ENCODE measurements at places on chromosomes 1 and 21.

DNA sequence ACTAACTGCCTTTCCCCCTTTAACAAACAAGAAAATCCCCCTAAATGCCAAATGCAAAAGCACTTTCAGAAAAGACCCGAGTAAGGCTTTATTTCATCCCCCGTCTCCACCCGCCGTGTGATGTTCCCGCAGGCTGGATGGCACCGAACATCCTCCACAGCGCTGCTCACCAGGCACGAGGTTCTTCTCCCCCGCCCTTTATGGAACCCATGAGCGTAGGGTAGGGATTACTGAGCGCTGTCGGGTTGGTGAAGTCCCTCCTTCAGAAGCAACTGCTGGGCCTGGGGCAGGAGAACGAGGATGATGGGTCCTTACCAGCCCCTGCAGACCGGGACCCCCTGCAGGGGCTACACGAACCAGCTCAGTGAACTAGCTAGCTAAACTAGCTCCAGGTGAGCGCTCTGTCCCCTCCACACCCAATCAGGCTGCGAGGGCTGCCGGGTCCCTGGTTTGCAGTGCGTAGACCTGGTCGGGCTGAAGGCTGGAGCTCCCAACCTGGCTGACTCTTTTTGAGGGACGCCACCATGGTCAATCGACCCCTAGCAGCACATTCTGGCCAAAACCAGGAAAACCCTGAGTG is 80.4 kb downstream of the ITPKB start:
- DNase-seq: no peak

- no peak for DNase-seq
Observed at GRCh38 chr21:41317458-41317857, 857 bp downstream of the FAM3B start.

- no peak for DNase-seq
Observed at GRCh38 chr1:156815961-156816422, 656 bp downstream of the SH2D2A start.

DNA sequence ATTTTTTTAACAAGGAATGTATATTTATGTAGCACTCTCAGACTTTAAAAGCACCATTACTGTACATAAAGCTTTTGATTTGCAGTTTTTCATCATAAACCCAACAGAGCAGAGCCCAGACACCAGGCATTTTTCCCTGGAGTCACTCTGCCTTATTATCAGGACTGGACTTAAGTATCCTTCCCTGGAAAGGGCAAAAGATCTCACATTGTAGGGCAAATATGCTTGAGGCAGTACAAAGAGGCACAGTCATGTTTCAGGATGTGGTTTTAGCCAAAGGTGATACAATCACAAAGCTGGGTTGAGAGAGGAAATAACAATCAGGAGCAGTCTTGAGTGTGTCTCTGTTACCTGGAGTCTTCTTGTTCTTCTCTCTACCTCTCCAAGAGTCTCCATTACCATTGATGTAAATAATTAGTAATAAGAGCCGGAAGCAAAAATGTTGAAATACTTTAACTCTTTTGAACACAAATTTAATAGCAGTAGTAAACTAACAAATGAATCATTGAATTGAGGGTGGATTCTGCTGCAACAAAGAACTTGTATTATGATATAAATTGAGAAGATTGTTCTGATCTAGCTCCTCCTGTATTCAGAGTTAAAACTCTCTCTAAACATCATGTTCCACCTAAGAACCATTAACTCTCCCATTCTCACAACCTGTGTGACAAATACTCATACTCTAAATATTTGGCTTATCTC is 160.5 kb downstream of the LTN1 start:
- DNase-seq: no peak

GRCh38 chr1:228217551-228218344 is 9.9 kb downstream of the OBSCN start:
- no peak for DNase-seq

DNA sequence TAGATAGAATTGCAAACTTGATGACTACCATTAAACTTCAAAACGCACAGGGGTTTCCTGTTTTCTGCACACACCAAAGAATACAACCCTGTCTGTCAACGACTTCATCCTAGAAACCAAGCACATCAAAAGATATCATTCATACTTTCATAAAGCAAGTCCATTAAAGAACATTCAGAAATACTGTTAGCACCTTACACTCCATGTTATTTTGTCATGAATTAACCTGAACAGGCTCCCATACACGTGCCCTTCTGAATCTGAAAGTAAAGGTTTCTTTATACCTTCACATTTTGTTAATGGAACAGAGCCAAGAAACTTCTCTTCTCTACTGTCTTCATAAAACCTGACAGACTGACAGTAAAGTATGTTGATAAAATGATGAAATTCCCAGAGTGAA is 46.1 kb downstream of the PUM1 start:
- DNase-seq: no peak

- no peak for DNase-seq
Observed at GRCh38 chr1:77847621-77848080, 40.8 kb upstream of the NEXN start.

GRCh38 chr1:216722821-216723220 is 408 bp downstream of the ESRRG start:
- DNase-seq: no peak

DNA sequence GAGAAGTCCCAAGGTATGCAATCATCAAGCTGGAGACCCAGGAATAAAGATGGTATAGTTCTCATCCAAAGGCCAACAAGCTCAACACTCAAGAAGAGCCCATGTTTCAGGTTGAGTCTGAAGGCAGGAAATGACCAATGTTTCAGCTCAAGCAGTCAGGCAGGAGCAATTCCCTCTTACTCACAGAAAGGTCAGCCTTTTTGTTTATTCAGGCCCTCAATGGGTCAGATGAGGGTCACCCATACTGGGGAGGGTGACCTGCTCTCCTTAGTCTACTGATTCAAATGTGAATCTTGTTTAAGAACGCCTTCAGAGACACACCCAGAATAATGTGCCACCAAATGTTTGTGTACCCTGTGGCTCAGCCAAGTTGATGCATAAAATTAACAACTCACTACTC is 262.4 kb downstream of the USP25 start:
- no peak for DNase-seq

DNA sequence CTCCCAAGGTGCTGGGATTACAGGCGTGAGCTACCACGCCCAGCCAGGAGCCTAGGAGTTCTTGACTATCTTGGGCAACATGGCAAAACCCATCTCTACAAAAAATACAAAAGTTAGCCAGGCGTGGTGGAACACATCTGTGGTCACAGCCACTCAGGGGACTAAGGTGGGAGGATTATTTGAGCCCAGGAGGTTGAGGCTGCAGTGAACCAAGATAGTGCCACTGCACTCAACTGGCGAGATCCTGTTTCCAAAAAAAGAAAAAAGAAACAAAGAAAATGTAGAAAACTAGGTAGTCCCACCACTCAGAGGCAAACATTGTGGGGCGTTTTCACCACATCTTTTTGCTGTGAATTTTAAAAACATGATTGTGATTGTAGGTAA is 141.3 kb downstream of the ZZZ3 start:
- no peak for DNase-seq

DNA sequence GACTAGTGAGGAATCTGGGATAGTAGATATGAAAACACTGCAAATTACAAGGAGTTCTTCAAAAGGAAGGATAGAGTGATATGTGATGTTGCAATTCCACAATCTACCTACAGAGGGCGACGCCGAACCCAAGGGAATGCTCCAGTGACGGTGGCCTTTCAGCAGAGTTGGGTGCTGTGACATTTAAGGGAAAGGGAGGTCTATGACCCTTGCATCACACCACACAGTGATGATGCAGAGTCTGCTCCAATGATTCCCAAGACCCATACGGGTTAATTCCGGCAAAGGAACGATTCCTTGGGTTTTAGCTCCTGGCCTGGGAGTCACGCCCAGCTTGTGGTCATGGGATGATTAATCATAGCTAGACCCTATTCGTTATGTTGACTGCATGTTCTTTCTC is 123.0 kb upstream of the IGSF21 start:
- DNase-seq: no peak

GRCh38 chr1:15195420-15196052 is 42.0 kb downstream of the TMEM51 start:
- no peak for DNase-seq

- DNase-seq: no peak
Observed at GRCh38 chr1:228018961-228019721, 12.3 kb downstream of the WNT3A start.

DNA sequence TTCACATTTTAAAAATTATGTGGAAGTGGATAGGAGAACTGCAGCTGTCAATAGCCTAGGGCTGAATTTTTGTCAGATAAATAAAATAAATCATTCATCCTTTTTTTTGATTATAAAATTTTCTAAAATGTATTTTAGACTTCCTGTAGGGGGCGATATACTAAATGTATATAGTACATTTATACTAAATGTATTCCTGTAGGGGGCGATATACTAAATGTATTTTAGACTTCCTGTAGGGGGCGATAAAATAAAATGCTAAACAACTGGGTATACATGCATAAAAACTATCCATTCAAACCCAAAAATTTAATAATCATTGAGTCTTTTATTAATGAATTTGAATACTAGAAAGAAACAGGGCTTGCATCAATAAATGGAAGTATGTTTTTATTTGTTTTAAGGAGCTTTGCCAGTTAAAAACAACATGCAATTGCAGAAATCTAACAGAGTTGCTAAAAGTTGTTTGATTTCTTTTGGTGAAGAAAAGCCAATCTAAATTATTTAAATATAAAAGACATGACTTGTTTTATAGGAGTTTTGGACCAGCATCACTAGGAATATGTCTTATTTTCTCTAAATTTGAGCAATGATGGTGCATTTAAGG is 31.4 kb downstream of the CLCA1 start:
- DNase-seq: no peak

DNA sequence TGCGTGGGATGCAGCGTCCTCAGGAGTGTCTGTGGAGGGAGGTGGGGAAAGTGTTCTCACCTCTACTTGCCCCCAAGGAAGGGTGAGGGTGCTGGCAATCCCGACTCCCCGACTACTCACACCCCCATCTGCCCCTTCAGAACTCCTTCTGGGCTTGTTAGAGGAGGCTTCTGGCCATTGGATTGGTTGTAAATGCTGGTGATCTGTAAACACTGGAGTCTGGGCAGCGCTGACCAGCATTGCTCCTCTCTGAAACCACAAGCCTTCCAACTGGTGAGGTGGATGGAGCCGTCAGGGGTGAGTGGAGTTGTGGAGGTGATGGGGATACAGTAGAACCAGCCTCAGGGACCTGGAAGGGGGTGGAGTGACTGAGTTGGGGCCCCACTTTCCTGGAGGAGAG is 59.3 kb downstream of the NKAIN1 start:
- no peak for DNase-seq

DNA sequence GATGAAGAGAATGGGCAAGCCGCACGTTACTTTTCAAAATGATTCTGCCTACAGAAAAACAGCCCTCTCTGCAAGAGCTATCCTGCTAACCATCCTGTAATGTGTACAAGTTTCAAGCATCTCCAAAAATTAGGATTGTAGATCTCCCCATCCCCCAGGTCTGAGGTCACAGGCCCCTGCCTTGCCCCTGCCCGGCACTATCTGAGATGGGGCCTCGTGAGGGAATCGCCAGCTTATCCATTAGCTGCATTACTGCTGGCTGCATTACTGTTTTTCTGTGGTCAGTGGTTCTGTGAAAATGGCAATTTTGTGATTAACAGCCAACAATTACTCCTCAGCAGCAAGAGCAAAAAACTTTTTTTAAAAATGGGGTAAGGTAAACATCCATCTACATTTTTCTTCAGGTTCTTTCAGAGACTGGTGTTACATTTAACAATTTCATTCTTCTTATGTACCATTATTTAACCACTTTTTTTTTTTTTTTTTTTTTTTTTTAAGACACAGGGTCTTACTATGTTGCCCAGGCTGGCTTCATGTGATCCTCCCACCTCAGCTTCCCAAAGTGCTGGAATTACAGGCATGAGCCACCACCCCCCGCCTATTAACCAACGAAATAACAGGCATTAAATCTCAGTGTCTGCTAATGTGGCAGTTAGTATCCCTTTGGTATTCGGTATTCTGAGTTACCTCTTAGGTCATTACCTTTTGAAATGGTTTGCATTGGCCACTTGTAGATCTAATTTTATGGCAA is 83.8 kb downstream of the MRPL37 start:
- DNase-seq: no peak

- no peak for DNase-seq
Observed at GRCh38 chr1:99763956-99764355, 2.5 kb downstream of the FRRS1 start.

DNA sequence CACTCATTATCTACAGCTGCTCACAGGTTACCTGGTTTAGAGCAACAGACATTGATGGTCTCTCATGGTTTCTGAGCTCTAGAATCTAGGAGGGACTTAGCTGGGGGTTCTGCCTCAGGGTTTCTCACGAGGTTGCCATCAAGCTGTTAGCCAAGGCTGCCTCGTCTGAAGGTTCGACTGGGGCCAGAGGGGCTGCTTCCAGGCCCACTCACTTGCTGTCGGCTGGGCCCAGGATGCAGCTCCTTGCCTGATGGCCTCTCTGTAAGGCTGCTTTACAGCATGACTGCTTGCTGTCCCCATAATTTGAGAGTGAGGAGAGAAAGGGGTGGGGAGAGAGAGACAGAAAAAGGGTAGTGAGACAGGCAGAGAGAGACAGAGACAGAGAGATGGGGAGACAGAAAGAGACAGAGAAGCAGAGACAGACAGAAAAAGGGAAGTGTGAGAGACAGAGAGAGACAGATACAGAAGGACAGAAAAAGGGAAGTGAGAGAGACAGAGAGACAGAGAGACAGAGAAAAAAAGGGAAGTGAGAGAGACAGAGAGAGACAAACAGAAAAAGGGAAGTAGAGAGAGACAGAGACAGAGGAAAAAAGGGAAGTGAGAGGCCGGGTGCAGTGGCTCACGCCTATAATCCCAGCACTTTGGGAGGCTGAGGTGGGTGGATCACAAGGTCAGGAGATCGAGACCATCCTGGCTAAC is 106.8 kb upstream of the C1orf174 start:
- DNase-seq: no peak

- DNase-seq: no peak
Observed at GRCh38 chr1:93594603-93594880, 87.1 kb downstream of the BCAR3 start.

DNA sequence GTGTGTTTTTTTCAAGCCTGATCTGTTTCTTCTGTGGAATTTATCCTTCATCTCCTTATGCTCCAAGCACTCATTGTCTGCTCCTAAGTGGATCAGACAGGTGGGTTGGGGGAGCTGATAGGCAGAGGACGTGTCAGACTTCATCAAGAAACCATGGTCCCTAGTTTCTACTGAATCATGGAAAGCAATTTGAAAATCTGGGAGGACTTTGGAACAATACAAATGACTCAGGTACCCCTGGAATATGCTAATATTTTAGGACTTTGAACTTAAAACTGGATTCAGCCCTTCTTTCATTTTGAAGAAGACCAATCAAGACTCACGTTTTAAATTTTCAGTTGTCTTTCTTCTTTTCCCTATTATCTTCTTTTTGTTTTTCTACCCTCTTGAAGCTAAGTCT is 7.7 kb downstream of the ABCG1 start:
- no peak for DNase-seq

GRCh38 chr1:53685272-53686051 is 53.5 kb downstream of the GLIS1 start:
- DNase-seq: no peak

GRCh38 chr1:160727316-160727640 is 11.8 kb upstream of the SLAMF7 start:
- DNase-seq: no peak

- DNase-seq: no peak
Observed at GRCh38 chr1:21338573-21339355, 48.5 kb upstream of the ECE1 start.
